ENCODE measurements at places on chromosomes 12 and 14.

DNA sequence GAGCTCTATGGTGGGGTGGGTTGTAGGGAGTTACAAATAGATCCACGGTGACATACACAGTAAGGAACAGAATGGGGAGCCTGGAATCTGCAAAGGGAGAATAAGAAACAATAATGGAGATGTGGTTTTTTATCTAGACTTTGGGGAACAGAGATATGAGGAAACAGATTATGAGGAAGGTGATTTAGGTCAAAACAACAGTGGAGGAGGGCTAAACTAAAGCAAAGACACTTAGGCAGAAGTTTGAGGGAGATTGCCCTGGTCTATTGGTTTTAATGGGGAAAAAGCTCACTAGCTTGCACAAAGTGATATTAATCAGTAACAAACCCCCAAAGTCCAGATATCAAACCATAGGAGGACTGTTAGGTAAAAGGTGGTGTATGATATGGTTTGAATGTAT, 144.5 kb upstream of the DYRK2 start:
- no peak for DNase-seq

- DNase-seq = no peak
These were observed 27.9 kb downstream of the TMCC3 start for GRCh38 chr12:94622475-94622874.

GRCh38 chr12:12800406-12801180, 12.6 kb upstream of the DDX47 start:
- no peak for DNase-seq

DNA sequence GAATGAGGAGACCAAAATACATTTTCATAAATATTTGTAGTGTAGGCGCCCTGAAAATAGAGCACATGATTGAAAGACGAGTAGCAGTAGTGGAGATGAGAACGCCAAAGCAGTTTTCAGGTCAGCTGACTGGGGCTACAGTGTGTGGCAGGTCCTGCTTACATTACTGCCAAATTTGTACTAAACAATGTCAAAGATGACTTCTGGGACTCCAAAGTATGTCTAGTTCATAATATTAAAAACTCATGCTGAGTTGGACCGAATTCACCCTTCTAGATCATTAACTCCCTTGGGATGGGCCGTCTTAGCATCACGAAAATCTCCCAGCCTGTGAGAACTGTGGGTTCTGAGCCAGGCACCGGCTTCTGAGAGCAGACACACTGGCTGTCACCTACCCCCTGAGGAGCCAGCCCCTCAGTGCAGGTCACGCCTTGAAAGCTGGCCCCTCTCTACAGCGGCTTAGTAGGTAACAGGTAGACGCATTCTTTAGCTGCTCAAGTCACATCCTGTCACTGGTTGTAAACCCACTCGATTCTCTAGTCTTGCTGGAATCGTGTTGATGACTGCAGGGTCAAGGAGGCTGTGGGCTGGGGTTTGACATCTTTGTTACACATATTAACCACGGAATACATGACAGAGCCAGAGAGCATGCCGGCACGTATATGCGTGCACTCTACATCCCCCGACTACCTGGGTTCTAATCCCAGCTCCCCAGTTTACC, 210.4 kb downstream of the ETV6 start:
- peak; percentile 9 for DNase-seq

GRCh38 chr14:90050271-90050670, 11.5 kb upstream of the KCNK13 start:
- no peak for DNase-seq

- peak; percentile 25 for DNase-seq
These were observed 87.7 kb upstream of the FOXN3 start for GRCh38 chr14:89504602-89505313.

- DNase-seq = no peak
These were observed 163.1 kb downstream of the GCH1 start for GRCh38 chr14:54739514-54739913.
